ENCODE measurements at places on chromosomes 5 and 9.

DNA sequence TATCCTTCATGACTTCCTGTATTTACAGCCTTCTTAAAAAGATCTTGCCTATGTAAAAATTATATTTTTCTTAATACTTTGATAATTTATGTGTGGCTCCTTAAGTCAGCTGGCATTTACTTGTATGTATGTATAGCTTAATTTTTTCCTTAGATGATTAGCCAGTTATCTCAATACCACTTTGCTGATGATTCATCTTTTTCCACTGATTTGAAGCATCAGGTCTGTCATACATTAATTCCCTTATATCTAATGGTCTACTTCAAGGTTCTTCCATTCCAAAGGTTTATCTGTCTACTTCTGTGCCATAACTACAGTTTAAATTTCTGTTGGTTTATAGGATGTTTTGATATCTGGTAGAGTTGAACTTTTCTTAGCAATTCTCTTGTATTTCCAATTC, 44.9 kb upstream of the MTMR12 start:
- no peak for DNase-seq

- DNase-seq: no peak
Measured at GRCh38 chr5:33257807-33258429, 182.8 kb upstream of the TARS1 start.

GRCh38 chr9:31335529-31336234, 1048.8 kb upstream of the ACO1 start:
- DNase-seq: peak; percentile 20

DNA sequence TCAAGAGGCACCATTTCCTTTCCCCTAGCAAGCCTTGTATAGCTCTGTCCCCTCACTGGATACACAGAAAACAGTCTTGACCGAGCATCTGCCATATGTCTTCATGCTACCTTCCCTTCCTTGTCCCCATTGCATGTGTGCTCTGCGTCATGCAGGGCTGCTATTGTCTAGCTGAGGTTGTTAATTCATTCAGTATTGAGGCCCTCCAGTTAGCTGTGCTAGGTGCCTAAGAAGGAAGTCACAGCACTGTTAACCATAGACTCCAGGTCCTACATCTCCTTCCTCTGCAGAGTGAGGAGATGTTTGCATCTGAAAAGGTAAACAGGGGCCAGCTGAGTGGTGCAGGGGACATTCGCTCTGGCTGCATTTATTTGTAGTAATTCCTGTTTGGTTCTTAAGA, 48.2 kb downstream of the SLC1A3 start:
- no peak for DNase-seq

DNA sequence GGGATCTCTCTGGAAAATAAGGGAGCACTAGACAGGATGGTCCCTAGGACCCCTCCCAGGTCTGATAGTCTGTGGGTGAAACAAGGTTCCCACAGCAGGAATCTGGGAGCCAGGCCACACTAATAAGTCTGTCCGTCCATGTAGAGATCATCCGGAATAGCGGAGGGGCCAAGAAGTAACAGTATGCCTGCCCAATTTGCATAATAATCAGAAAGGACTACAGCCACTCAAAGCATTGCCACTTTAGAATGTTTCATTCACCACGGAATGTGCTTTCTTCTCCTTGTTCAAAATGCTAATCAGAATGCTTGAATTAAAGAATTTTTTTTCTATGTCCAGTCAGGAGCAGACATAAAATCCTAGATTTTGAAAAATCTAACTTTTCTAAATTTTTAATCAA, 254.9 kb downstream of the ACTL7B start:
- DNase-seq: no peak

DNA sequence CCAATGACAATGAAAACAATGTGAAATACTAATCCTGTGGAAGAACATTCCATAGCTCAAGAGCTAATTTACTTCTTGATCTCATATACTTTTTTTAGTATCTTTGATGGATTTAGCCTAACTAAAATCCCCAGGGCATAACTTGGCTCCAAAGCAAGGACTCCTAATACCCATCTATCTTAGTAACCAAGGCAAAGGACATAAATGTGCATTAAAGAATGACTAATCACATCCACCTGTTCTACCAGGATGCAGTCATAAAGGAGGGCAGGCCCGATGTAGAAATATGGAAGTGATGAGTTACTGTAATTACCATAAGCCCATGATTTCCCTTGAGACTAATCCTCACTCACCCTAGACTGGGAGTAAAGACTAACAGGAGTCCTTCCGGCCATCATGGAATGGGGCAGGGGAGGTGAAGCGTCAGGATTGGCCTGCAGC, 56.9 kb downstream of the KIF24 start:
- no peak for DNase-seq

DNA sequence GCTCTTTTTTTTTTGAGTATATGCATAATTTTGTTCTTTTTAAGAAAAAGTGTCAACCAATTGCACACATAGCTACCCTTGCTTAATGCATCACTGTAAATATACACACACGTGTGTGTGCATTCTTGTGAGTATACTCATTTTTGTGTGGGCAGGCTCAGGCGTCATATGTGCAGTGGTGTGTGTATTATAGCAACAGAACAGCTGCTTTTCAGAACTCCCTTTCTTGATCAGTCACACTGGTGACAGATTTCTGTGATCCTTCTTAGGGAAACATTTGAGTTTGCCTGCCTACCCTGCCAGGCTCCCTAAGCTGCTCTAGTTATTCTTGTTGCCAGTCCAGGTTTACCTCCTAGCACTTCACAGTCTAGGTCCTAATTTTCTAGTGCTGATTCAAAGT, 287.0 kb upstream of the SEMA6A start:
- no peak for DNase-seq

Measured in CD4-positive, alpha-beta T cell treated with Interleukin-6 at 100 ng/mL for 8 hours (primary cell).